CD4-positive, alpha-beta T cell treated with Interleukin-10 for 1 hour (primary cell): ENCODE measurements at places on chromosomes 7 and 10.

DNA sequence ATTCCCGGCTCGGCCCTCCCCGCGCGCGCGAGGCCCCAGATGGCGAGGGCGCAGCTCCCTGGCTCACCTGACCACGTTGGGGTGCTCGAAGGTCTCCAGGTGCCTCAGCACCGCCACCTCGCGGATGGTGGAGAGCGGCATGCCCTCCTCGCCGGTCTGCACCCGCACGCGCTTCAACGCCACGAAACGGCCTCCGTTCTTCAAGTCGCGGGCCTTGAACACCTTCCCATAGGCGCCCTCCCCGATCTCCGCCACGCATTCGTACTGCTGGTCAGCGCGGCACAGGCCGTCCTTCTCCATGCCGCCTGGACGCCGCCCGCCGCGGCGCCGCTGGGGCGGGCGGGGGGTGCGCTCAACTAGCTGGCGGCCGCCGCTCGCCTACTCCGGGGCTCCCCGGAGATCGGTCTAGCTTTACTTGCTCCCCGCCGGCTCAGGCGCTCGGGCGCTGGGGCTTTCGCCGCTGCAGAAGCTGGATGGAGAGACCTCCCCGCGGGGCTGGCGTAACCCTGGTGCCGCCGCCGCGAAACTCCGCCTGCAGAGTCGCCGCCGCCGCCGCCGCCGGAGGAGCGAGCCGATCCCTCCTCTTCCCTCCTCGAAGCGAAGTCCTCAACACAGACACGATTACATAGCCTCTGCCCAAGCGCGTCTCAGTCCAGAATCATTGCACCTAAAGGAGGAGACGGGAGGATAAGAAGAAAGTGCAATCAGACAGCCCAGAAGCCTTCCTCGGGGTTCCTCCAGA, 3.2 kb downstream of the CDK6 start:
- DNase-seq: peak; percentile 88

GRCh38 chr7:75689246-75690099, 49.3 kb downstream of the HIP1 start:
- no peak for DNase-seq

- DNase-seq: no peak
Measured at GRCh38 chr7:36683695-36684357, 40.5 kb downstream of the AOAH start.

DNA sequence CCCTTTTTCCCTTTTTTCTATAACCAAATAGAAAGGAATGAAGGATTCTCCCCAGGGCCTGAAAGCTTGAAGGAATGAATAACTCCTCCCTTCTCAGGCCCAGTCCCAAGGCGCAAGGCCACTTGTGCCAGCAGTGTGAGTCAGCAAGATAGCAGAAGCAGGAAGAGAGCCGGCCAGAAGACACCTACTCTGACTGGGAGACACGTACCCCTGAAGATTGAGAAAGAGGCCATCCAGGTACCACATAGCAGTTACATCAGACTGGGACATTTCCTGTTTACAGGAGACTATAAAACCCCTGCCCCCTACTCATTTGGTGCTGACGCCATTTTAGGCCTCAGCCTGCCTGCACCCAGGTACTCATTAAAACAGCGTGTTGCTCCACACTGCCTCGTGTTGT, 65.5 kb downstream of the LRRC17 start:
- no peak for DNase-seq

DNA sequence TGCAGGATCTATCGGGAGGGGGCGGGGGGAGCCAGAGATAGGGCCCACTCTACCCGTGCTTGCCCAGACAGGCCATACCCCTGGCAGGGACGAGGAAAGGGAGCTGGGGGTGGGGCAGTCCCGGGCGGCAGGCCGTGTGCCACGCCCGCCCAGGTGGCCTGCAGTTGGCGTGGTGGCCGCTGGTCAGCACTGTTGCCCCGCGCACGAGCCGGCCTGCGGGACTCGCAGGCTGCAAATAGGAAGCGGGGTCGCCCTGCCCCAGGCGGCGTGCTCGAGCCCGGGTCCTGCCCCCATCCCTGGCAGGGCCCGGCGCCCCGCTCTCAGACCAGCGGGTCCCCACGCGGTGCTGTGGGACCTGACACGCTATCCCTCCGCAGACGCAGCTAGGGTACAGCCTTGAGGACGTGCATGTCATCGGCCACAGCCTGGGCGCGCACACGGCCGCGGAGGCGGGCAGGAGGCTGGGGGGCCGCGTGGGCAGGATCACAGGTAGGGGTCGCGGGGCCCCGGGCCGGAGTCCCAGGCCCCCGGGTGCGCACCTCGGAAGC, 6.7 kb downstream of the PNLIPRP2 start:
- no peak for DNase-seq

DNA sequence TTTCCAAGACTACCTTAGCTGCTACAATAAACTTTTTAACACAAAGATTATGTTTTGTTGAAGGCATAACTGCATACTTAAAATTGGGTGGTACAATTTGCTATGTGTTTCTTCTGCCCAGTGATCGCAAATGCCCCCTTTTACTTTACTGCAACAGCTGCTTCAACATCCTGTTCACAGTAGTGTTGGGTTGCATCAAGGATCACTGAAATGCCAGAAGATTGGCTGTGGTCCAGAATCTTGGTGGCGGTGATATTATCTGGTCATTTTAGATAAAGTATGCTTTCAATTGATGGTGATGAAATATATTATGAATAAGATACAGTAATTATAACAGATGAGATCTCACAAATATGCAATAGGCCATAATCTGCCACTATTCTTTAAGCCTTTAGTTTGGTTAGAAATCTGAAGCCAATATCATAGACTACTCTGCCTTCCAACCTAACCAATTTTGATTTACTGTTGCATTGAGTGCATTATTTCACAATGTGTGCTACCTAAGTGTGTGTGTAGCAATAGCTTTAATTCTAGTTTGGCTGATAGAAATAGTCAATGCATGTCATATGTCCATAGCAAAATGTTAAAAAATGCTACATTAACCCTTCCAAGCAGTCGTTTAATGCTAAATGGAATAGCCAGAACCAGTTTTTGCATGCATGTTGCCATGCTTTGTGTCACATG, 29.8 kb upstream of the ING3 start:
- DNase-seq: no peak
